ENCODE measurements at places on chromosomes 12 and 14.

DNA sequence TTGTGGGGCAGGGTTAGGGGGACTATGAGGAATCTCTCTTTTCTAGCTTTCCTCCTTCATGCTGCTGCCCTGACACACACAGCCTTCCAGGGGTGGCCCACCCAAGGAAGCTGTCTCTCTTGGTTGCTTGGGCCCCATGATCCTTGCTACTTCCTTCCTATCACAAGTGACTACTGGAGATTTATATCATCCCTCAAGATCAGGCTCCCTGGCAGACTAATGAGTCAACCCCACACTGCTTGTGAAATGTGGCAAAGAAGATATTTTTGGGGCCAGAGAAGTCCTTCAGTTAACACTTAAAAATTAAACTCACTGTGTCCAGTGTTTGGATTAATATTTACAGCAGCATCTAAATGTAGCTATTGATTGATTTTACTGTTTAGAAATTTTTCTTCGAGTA is 1.5 kb downstream of the OR4E1 start:
- no peak for DNase-seq

GRCh38 chr14:104724981-104725771 is 1.1 kb downstream of the ADSS1 start:
- no peak for DNase-seq

DNA sequence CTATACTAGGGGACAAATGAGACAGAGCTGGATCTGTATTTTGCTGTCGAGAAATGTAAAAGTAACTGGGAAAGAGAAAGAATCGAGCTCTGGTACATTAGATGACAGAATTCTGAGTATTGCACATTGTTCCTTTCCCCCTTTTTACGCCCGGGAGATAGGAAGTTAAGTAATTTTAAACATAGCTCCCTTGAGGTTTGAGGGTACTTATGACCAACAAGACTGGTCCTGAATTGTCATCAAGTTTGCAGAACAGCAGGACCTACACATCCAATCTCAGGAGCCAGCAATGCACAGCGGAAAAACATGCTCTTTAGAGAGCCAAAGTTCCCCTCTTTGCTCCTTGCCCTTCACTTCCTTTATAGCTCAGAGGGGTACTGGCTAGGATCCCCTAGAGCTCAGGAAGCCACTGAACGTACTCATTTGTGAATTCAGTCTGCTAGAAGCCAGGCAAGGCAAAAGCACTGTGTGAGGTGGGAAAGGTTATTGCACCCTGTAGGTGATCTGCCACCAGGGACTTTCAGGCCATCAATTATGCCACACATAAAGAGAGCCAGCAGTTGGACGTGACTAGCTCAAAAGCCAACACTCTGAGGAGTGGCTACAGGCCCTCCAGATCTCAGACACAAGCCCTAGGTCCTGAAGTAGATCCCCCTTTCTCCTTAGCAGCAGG is 333.8 kb downstream of the KCNH5 start:
- DNase-seq = no peak

DNA sequence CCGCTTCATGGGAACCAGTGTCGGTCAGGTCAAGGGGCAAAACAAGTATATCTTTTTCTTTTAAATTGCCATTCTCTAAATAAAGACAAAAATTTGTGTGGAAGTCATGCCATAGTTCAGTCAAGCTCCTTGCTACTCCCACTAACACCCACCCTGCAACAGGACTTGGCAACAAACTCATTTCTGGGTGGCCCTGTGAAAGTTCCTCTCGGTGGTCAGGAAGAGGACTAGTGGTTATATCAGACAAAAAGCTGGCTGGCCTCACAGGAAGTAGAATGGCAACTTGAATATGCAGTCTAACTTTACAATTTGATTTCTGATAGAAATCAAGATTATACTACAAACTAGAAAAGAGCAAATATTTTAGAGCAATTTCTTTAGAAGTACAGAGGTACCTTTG is 11.2 kb downstream of the DHRS7 start:
- DNase-seq = no peak

GRCh38 chr14:55864890-55865655 is 253.1 kb upstream of the PELI2 start:
- no peak for DNase-seq

GRCh38 chr12:131116468-131117117 is 162.9 kb downstream of the ADGRD1 start:
- no peak for DNase-seq

DNA sequence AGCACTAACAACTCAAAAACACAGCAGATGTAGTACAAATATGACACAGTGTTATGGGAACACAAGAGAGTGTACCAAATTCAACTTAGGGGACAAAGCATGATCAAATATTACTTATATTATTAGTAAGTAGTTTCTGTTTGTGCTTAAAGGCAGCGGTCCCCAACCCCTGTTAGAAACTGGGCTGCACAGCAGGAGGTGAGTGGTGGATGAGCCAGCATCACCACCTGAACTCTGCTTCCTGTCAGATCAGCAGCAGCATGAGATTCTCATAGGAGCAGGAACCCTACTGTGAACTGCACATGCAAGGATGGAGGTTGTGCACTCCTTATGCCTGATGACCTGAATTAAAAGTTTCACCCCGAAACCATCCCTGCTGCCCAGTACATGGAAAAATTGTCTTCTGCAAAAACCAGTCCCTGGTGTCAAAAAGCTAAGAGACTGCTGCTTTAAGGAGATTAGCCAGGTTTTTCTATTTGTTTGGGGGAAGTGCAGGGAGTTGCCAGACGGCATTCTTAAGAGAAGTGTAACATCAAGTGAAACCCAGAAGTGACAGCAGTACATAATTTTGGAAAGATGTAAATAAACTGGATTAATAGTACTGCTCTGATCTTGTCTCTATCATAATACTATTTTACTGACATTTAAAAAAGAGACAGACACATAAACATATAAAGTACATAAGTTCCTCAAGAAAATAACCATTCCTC is 26.7 kb downstream of the GTF2A1 start:
- DNase-seq = no peak

- no peak for DNase-seq
Measured at GRCh38 chr12:78376257-78376656, 488.3 kb upstream of the SYT1 start.

GRCh38 chr12:112844814-112845565 is 53.4 kb downstream of the RPH3A start:
- DNase-seq = no peak

- no peak for DNase-seq
Measured at GRCh38 chr14:92074555-92074954, 31.8 kb downstream of the ATXN3 start.

- DNase-seq = no peak
Measured at GRCh38 chr12:109890620-109891170, 9.4 kb upstream of the TCHP start.

- peak; percentile 49 for DNase-seq
Measured at GRCh38 chr12:3658327-3659163, 94.4 kb downstream of the CRACR2A start.

- DNase-seq = no peak
Measured at GRCh38 chr12:68341822-68342221, 9.7 kb upstream of the MDM1 start.

- DNase-seq = no peak
Measured at GRCh38 chr12:19003987-19004619, 125.4 kb upstream of the PLEKHA5 start.

- peak; percentile 50 for DNase-seq
Measured at GRCh38 chr14:77026930-77027537, 1.5 kb downstream of the IRF2BPL start.

DNA sequence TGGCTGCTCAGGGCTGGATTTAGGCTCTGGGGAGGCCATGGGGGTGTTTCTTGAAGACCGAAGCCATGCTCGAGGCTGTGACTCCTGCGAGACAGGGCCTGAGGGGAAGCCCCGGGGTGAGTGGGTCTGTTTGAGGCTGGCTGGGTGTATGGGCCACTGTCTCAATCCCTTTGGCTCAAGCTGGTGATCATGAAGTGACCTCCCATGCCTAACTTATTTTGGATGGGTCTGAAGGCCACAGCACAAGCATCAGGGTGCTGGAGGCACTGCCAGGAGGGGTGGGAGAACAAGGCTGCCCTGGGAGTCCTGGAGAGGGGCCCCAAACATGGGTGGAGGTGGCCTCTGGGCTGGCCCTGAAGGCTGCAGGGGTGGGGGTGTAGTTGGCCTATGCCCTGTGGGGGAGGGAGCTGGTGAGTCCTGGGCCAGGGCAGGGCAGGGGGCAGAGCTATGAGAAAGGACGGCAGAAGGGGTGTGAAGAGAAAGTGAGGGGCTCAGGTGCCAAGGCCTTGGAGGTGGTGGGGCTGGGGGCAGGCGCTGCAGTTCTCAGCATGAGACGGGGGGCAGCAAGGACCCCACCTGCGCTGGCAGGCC is 100.9 kb downstream of the KIF26A start:
- no peak for DNase-seq

DNA sequence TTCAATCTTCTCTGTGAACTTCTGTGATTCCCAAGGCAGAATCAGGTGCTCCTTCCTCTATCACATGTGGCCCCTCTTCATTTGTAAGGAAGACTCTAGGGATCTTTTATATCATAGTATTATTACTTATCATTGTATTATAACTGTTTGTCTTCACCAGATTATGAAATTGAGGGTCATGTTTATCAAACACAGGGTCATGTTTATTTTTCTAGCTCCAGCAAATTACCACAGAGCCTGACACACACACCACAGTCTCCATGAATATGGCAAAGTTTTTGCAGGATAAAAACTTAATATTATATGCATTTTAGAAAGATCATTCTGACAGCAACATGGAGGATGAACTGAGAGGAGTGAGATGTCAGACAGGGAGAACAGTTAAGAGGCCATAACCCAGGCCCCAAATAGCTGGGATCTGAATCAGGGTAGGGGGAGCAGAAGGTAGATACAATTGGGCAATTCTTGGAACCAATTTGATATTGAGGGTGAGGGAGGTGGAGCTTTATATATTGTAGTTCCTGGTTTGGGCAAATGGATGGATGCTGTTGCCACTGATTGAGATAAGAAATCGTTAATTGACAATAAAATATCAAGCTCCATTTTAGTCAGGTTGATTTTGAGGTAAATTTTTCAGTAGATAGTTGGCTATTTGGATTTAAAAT is 130.7 kb downstream of the DHRS2 start:
- DNase-seq = no peak
